ENCODE measurements at places on chromosomes 3 and 15. TPM values are rescaled to one million over a fixed set of nuclear protein-coding genes. Genes with fewer than 3 reads are reported as not detected.

DNA sequence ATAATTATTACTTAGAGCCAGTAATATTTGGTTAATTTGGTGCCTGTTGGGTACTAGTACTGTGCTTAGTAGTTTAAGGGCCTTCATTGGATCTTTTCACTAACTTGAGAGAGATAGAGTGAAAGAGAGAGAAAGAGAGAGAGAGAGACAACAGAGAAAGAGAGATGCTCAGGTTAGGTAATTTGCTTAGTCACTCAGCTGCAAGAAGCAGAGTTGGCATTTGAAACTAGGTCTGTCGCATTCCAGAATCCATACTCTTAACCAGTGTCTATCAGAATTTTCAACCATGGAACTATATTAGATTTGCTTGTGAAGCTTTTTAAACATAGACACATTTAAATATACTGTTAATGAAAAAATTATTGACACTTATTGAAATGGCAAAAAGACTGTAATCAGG, 31.1 kb upstream of the NUDT16 start:
- DNase-seq, result peak; percentile 22

- no peak for DNase-seq
Observed at GRCh38 chr15:20356911-20357480, 184.6 kb downstream of the GOLGA6L6 start.

- DNase-seq, result no peak
Observed at GRCh38 chr15:86247249-86247955, 167.7 kb downstream of the AGBL1 start.

ZNF280D gene
- 28.6 TPM for total RNA-seq

GRCh38 chr3:149356044-149356592, 21.3 kb downstream of the TM4SF1 start:
- DNase-seq, result no peak

DNA sequence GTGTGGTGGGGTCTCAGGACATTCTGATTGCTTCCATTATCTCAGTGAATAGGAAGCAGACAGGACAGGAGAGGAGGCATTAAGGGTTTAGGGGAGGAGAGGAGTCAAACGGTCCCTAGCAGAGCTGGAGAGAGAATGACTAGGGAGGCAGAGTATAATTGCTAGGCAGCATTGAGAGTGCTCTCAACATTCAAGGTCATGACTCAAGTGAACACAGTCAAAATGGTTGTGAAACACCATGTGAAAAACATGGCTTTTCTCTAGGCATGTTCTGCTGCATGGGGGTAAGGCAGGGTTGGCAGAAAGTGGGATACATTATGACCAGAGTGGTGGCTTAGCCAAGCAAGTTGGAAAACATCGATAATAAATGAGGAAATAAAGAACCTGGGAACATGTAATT, 19.5 kb upstream of the HRH1 start:
- peak; percentile 56 for DNase-seq

- DNase-seq, result no peak
Observed at GRCh38 chr3:106213954-106214353, 345.1 kb upstream of the CBLB start.

GRCh38 chr15:38042707-38043445, 108.4 kb downstream of the TMCO5A start:
- no peak for DNase-seq

GLT8D1 gene
- 65.3 TPM for total RNA-seq

DNA sequence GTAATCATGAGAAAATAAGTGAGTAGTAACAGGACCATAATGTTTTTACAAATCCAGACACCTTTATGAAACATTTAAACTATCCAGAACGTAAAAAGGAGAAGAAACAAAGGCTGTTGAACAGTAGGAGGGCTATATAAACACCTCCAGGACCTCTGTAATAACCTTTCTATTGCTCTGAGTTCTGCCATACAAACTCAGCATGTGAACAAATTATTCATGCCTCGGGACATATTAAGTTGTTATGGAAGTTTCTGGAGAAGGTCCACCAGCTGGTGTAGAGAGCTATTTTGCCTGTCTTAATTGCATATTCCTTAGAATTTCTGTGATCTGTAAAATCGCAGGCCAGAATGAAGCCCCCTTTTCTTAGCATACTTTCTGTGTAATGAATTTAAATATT, 256.3 kb downstream of the UBE2E2 start:
- no peak for DNase-seq
